ENCODE measurements at places on chromosomes 12 and 14.

GRCh38 chr12:13428538-13429265 lies 232.2 kb downstream of the EMP1 start:
- DNase-seq: no peak

DNA sequence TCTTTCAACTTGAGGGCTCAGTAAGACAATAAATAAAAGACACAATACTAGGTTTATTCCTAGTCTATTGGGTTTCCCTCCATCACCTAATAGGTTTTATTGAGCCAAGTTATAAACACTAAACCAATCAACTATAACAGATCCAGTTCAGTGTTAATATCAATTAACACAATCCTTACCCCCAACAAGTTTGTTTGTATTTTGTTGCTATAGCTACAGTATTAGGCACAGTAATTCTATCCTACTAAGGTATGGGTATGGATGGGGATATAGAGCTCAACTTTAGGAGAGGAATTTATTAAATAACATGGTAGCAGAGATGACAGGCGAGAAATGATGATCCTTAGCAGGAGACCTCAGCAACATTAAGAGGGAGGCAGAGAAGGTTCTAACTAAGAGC lies 13.3 kb downstream of the PPP4R3A start:
- DNase-seq: no peak

- DNase-seq: no peak
Measured at GRCh38 chr14:33134162-33134561, 195.5 kb downstream of the NPAS3 start.

DNA sequence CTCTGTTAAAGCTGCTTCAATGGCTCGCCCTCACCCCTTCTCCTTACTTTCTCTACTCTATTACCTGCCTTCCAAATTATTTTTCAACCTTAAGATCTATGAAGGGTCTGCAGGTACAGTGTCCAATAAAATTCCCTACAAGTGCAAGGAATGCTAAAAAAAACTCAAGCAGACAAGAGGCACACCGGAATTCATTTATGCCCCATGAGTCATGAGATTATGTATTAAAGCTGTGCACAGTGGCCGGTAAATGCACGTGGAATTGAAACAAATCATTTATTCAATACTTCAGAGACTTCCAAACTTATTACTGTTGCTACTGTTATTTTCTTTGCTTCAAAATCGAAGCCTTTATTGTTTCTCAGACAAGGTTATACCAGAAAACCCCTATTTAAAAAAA lies 68.4 kb downstream of the ST8SIA1 start:
- DNase-seq: no peak

GRCh38 chr12:121537814-121538698 lies 42.8 kb downstream of the KDM2B start:
- DNase-seq: no peak

GRCh38 chr12:114406984-114407841 lies 1.3 kb upstream of the TBX5 start:
- no peak for DNase-seq

DNA sequence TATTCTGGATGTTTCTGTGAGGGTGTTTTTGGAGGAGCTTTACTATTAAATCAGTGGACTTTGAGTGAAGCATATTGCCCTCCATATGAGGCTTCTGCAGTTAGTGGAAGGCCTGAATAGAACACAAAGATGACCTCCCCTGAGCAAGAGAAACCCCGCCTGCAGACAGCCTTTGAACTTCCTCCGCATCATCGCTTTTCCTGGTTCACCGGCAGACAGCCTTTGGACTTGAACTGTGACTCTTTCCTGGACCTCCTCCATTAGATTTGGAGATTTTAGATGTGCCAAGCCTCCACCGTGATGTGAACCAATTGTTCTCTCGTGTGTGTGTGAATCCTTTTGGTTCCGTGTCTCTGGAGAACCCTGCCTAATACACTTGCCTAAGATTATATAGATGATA lies 208.4 kb downstream of the EFCAB11 start:
- no peak for DNase-seq

GRCh38 chr12:65477721-65478120 lies 199.2 kb downstream of the MSRB3 start:
- DNase-seq: no peak

DNA sequence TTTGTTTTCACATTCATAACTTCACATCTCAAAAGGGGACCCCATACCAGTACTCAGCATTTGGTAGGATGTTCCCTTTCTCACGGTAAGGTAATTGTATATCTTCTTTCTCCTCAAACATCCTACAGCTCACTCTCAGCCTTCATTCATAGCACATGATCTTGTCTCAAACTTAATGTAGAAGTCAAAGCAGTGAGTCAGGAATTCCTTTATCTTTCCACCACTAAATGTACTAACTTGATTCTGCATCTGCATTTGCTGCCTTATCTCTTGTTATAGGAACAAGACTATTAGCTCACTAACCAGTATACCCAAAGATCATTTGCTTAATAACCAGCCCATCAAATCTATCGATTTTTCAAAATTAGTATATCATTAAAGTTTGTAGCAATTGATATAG lies 22.9 kb downstream of the CPSF2 start:
- no peak for DNase-seq

GRCh38 chr14:24398653-24399446 lies at the start of gene NYNRIN:
TSS of gene NYNRIN (plus strand) at chr14:24399003. CDS start at chr14:24399247, 244 bp downstream.
- no peak for DNase-seq

DNA sequence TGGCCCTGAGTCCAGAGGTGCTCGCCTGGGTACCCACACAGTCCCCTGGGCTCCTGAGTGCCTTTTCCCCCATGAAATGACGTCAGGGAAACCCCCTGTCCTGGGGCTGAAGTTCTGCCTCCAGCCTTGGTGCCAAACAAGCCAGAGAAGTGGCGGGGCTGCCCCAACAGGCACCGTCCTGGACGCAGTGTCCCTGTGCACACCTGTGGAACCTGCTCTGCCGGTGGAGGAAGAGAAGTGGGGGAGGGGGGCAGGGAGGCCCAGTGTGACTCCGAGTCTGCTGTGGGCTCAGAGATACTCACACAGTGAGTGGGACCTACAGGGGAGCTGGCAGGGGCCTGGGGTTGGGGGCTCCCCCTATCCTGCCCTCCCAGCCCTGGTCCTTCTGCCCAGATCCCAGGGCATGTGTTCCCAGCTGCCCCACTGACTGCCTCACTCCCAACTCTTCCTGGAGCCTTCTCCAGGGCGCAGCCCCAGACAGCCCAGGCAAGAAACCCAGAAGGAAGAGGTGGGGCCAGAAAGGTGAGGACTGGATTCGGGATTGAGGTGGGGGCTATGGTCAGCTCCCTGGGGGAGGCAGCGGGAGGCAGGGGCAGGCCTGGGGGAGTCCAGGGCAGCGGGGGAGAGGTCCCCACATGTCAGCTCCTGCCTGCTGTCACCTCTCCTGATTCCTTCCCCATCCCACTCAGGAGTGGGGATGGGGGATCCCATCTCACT lies 24.7 kb downstream of the CCDC85C start:
- DNase-seq: no peak

- no peak for DNase-seq
Measured at GRCh38 chr12:513446-513845, 53.7 kb downstream of the B4GALNT3 start.

GRCh38 chr12:4074129-4074528 lies 199.4 kb upstream of the CCND2 start:
- no peak for DNase-seq

GRCh38 chr12:47981496-47982260 lies 18.3 kb downstream of the TMEM106C start:
- no peak for DNase-seq

DNA sequence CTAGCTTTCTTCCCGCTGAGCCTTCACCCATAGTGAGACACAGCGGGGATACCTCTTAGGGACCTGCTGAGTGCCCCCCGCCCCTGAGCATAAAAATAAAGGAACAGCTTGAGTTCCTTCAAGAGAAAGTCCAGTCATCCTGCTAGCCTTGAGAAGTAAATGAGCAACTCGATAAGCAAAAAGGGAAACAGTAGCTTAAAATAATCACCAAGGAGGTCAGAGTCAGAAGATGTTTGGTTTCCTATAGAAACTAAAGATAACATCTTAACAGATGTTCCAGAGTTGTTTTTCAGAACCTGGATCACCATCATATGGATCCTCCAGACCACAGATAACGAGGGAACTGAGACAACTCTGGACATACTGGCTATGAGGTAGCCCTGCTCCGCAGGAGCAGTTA lies 94.0 kb downstream of the BCAT1 start:
- DNase-seq: no peak

- DNase-seq: no peak
Measured at GRCh38 chr12:31337952-31338351, 12.0 kb upstream of the SINHCAF start.

DNA sequence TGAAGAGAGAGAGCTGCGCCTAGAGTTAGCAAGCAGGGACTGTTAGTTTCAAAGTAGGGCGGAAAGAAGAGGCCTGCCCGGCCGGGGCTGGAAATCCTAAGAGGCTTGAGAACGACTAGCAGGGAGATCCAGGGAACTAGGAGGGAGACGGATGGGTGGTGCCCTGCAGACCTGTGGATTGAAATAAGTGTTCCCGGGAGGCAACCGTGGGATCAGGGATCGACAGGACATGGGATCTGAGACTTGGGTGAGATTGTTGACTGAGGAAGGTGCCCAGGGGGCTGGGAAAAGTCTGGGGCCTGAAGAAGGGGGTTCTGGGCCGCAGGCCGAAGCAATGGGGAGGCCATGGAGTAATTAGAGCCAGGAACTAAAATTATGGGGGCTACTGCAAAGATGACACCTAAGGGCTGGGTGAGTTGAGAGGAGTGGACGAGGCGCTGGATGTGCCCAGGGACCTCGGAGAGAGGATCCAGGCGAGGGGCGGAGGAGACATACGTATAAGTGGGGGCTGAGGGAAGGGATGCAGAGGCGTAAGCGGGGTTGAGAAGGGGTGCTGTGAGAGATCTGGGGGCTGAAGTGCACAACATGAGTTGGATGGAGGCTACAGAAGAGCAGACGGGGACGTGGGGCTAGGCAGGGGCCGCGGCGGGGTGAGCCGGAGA lies 635 bp downstream of the LTA4H start:
- no peak for DNase-seq

DNA sequence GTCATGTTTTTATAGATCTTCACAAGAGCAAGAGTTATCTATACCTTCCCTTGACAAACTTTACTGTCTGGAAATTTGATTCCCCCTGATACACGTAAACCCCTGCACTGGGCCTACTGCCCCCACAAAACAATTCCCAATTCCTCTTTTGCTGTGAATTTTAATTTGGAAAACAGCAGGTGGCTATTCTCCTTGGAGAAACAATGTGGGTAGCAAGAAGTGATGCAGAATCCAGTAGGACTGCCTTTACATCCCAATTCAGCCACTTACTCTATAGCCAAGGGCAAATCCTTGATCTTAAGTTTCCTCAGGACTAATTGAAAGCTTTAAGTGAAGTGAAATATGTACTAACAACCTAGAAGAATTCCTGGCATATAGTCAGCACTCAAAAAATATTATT lies 129.3 kb downstream of the ACSS3 start:
- no peak for DNase-seq

DNA sequence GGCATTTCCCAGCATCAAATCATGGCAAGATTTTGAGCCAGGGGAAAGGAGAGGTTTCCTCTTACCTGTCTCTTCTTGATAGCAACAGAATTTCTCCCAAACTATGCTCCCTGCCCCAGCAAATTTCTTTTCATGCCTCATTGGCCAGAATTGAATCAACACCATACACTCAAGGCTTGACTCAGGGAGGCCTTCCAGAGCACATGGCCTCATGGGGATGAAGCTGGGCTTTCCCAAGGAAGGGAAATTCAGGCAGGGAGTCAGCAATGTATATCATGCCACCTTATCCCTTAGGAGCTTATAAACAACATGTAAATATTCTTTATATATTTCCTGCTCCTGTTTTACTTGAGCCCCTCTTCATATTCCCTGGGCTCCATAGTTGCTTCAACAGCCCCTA lies 62.1 kb downstream of the ARF6 start:
- no peak for DNase-seq

- no peak for DNase-seq
Measured at GRCh38 chr12:46210873-46211439, 57.9 kb downstream of the SLC38A1 start.

- DNase-seq: no peak
Measured at GRCh38 chr12:43277651-43278540, 274.1 kb downstream of the ADAMTS20 start.

GRCh38 chr12:13570005-13570694 lies 373.6 kb downstream of the EMP1 start:
- DNase-seq: no peak

- DNase-seq: no peak
Measured at GRCh38 chr14:91692075-91692474, 39.8 kb downstream of the CATSPERB start.

GRCh38 chr14:76775695-76776427 lies 14.6 kb downstream of the VASH1 start:
- DNase-seq: no peak

GRCh38 chr12:123388177-123388950 lies 4.4 kb downstream of the KMT5A start:
- DNase-seq: peak; percentile 51

DNA sequence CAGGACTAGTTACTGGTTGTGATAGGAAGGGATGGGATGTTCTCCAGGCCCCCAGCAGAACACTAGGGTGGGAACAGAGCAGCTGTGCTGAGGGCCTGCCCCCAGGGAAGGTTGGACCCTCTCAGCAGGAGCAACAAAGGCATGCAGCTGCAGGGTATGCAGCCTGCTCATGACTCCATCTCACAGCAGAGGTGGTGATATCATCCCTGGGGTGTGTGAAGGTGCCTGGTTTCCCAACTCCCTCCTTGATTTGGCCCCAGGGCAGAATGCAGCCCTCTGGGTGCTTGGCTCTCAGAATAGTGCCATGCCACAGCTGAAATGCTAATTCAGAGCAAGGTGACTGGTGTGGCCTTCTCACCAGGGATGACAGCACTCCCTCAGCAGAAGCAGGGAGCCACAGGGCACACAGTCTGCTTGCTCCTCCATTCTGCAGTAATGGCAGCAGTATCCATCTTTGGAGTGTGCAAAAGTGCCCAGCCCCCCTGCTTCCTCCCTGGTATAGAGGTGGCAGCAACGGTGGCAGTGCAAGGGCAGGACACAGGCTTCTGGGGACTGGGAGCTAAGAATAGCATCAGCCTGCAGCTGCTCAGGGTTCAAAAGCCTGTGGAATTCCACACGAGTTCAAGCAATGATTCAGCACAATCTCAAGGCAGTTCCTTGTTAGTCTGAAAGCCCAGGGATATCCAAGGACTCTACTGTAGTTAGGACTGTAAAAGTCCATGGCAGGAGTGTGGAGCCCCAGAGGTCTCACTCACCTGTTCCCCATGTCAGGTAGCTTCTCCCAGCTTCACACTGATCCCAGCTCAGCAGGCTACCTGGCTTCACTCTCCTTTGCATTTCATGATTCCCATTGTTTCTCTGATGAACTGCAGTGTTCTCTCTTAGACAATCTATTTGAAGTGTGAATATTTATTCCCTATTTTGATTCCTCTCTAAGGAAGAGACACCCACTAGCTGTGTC lies 298.1 kb upstream of the FOXG1 start:
- DNase-seq: no peak

GRCh38 chr14:102095871-102096568 lies 9.2 kb upstream of the HSP90AA1 start:
- no peak for DNase-seq

DNA sequence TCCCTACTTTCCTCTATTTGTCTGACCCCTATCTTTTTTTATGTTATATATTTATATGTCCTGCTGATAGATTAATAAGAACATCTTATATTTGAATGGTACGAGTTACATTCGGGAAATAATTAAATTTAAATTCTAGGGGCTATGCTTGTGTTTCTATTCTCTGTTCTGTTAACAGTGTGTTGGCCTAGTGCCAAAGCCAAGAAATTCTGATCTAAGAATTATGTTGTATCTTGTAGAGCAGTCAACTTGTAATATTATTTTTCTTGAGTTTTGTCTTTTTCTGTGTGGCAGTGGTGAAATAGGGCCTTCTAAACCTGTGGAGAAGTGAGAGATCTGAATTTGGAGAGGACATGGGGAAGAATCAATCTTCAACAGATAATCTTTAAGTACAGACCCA lies 9.0 kb upstream of the HSPA2 start:
- DNase-seq: no peak

All from NK-92 treated with Interleukin-12 subunit alpha and Interleukin-12 subunit beta, amount 100 ng/mL, for 24 hours (cell line).